ENCODE measurements at places on chromosomes 5 and 9.

GRCh38 chr5:109826426-109826825, 136.7 kb downstream of the MAN2A1 start:
- DNase-seq, result no peak

GRCh38 chr5:79962575-79963222, 28.4 kb downstream of the MTX3 start:
- peak; percentile 74 for DNase-seq

DNA sequence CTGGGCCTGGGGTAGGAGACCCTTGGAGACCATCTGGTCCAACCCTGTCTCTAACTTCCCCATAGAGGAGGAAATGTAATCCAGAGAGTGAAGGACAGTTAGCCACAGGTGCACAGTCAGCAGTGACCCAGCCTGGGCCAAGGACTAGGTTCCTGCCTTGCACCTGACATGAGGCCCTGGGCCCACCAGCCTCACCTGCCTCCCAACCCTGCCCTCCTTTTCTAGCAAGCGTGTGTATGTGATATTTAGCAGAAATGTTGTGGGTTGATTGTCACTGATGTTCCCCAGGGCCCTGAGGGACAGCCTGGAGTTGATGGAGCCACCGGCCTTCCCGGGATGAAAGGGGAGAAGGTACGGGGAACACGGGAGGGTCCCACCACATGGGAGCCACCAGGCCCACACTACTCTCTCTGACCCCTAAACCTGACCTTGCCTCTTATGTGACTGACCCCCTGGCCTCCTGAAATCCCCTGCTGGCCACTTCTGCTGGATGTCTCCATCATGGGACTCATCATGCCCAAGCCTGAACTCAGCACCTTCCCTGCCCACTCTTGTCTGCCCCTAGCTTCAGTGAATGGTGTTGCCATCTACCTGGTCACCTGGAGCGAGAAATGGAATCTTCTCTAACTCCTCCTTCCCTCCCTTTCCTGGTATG, 79.2 kb upstream of the TGFBR1 start:
- DNase-seq, result no peak

GRCh38 chr5:22329683-22330082, 523.5 kb downstream of the CDH12 start:
- DNase-seq, result no peak

DNA sequence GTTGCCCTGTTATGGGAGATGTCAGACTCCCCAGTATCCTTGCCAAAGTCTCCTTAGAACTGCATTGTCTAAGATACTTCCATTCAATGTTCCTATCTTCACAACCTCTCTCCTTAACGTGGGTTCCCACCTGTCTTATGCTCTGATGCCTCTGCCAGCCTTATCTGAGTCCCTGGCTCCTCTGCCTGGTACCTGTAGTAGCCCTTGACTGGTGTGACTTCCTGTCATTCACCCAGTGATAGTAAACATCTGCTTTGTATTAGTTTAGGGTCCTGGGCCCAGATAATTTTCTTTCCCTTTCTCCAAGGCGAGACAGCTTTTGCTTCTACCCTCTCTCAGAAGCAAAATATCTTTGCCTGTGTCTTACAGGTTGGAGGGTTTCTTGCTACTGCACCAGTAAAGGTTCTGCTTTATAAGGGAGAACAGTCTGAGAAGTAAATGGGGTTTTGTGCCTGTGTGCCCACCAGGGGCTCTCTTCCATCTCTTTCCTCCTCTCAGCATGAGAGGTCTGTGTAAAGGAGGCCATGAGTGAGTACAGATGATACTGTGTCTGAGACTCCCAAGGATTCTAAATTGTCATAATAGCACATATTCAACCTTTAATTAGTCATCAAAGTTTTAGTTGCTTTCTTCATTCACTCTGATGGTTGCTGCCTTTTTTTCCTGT, 220.8 kb downstream of the PRR16 start:
- no peak for DNase-seq

GRCh38 chr9:4788703-4789102, 4.0 kb upstream of the RCL1 start:
- DNase-seq, result peak; percentile 88

GRCh38 chr5:11273180-11273903, 512.3 kb upstream of the DAP start:
- DNase-seq, result peak; percentile 33

DNA sequence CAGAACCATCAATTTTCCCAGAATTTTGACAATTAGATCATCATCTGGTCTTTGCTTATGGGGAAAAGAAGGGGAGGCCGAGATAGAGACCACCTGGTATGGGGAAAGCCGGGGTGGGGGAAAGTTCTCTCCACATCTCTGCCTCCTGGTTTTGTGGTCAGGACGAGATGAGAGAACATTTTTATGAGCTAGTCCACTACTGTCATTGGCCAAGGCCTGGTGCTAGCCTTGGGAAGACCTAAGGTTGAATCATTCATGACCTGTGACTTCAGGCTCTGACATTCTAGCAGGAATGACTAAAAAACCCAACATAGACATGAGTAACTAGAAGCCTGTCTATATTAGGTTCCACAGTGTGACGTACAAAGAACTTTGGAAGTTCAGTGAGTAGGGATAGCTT, 135.2 kb downstream of the PTTG1 start:
- DNase-seq, result no peak

- DNase-seq, result no peak
Observed at GRCh38 chr5:177501874-177502678, 4.7 kb upstream of the PDLIM7 start.

DNA sequence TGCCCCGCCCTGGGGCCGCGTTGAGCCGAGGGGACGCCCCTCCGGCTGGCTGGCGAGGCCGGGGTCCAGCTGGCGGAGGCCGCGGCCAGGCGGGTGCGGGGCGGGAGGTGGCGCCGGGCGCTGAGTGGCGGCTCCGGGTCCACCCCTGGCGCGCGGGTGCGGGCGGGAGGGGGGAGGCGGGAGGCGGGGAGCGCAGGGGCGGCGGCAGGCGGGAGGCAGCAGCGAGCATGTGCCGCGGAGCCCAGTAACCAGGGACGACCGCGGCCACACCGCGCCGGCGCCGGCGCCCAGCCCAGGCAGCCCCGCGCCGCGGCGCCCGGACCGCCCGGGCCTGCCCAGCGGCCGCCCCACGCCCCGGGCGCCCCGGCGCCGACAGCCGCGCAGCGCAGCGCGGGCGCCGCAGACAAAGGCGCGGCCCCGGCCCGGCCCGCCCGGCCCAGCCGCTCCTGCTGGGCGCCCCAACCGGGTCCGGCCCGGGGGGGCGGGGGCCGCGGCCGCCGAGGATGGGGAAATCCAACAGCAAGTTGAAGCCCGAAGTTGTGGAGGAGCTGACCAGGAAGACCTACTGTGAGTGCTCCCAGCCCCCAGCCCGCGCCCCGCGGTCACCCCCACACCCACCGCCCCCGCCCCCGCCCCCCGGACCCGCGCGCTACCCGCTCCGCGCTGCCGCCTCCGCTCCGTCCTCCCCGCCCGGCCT, at the start of gene NCS1:
Gene NCS1, plus strand, starts transcription at position 244 of the 697 bp plus-strand sequence. Its CDS starts 260 bp downstream, at position 504.
- peak; percentile 77 for DNase-seq

GRCh38 chr9:98873951-98874371, 66.5 kb downstream of the GALNT12 start:
- no peak for DNase-seq

- no peak for DNase-seq
Observed at GRCh38 chr5:16510098-16510497, 44.5 kb upstream of the ZNF622 start.

- DNase-seq, result no peak
Observed at GRCh38 chr5:132098621-132099020, 25.0 kb downstream of the CSF2 start.

- no peak for DNase-seq
Observed at GRCh38 chr5:98605426-98605825, 168.0 kb upstream of the RGMB start.

DNA sequence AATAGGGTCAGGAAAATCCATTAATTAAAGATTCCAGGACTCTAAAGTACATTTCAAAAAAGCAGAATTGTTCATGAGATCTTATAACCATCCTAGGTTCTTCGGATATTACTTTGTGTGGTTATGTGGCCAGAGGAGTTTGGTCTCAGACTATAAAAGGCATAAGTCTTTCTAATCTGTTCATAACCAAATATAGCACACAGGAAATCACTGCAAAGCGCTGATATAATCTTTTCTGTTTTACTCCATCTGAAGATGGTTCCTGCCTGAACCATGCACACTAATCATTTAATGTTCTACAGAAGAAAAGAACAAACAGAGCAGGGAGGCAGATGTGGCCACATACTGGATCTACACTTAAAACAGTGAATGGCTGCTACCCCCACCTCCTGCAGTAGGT, 182.8 kb downstream of the SEMA5A start:
- DNase-seq, result no peak

- no peak for DNase-seq
Observed at GRCh38 chr5:151587796-151588555, 3.2 kb downstream of the FAT2 start.

DNA sequence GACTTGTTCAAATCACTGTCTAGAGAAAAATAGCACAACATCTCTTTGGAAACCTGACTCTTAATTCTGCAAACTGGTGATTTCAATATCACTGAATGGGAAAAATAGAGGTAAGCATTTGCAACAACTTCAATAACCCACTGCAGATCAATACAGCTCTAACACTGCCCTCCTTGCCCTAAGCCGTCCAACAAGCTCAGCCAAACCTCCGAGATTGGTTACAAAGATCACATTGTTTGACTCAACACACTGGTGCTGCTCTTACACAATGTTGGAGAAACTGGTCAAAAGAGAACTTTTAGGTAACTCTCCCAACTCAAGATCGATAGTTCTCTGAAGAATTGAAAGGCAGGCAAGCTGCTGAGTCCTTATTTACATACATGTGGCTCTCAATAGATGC, 150.4 kb downstream of the SPOCK1 start:
- no peak for DNase-seq

DNA sequence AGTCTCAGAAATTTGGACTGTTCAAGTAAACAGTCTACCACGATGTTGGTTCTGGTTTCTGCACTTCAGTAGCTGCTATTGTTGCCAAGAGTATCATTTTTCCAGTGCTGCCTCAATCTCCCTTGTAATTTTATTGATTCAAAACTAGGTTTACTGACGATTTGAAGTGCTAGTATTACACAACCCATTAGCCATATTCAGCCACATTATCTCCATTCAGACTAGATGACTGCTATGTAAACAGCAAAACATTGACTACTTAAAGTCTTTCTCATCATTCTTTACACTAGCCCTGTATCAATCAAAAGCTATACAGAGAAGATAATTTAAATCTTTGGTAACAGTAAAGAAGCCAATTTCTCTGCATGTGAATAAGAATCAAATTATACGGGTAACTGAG, 102.0 kb upstream of the TSLP start:
- no peak for DNase-seq

- peak; percentile 59 for DNase-seq
Observed at GRCh38 chr9:122382901-122383850, 12.4 kb downstream of the PTGS1 start.

DNA sequence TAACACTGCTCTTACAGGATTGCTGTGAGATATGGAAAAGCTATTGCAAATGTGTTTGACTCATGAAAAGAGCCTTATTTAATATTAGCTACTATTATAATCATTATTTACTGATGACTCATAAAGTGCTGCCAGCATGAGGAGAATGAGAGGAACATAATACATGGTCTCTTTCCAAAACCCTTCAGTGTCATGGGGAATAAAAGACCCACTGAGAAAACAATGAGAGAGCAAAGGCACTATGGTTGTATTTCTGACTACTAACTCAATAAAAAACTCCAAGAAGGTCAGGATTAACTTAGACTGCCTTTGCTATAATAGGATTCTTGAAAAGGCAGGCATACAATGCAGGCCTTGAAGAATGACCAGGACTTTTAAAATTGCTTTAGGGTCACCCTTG, 633.5 kb downstream of the DTWD2 start:
- DNase-seq, result no peak

- DNase-seq, result no peak
Observed at GRCh38 chr5:169168280-169168679, 132.7 kb downstream of the SLIT3 start.

DNA sequence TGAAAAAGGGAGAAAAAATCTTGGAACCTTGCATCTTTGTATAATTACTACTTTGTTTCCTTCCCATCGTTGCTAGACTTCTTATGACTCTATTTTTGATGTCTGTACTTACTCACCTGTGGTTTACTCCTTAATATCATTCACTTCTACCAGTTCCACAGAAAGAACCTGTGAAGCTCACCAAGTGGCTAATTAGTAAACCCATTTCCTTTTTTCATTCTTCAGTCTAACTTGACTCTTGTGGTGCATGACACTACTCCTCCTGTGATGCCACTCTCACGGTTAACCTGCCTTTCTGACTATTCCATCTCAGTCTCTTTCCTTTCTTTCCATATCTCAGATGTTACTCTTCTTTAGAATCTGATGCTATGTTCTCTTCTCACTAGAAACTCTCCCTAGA, 14.6 kb downstream of the RECK start:
- DNase-seq, result no peak

DNA sequence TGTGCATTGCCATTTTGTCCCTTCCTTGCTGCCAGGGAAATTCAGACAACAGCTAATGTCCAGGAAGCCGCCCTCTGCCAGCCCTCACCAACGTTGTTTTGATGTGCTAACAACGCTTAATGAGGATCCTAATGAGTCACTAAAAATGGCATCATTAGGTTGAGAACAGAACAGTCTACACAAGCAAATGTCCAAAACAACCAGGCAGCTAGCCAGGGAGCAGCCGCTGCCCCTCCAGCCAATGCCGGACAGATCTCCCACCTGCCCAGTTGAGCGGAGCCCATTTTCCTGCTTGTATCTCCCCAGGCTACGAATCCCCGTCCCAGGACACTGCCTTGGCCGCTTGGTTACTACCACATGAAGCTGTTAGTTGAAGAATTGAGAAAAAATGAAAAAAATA, 40.4 kb upstream of the UNC5A start:
- no peak for DNase-seq

- no peak for DNase-seq
Observed at GRCh38 chr5:60504342-60504741, 195.6 kb downstream of the DEPDC1B start.

DNA sequence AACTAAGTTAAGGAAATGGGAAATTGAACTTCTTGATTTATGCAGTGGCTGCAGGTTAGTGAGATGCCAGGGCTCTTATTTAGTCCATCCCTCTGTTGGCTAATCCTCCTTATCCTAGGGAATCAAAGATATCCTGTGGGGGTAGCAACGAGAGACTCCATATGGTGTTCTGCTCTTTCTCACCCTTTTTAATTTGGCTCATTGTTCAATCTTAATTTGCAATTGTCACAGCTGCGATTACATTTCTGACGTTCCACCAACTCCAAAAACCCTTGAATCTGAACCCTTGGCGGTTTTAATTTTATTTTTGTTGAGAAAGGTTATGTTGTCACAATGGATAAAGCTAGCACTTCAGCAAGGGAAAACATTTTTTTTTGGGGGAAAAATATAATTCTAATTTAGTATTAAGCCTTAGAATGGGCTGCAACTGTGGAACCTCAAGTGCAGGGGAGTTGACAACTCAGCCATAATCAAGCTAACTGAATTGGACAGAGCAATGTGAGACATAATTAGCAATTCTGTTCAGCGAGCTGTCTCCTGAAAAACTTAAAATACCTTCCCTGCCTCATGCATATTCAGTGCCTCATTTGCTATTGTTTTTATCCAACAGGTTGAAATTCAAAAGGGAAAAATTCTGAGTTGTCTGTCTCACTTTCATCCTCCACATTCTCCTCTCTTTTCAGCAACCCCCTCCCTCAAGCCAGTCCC, 91.3 kb downstream of the MAT2B start:
- no peak for DNase-seq

Data from NCI-H2171 treated with DMSO at 0.1 percent for 48 hours (cell line).